ENCODE measurements at places on chromosomes 12 and 14.

DNA sequence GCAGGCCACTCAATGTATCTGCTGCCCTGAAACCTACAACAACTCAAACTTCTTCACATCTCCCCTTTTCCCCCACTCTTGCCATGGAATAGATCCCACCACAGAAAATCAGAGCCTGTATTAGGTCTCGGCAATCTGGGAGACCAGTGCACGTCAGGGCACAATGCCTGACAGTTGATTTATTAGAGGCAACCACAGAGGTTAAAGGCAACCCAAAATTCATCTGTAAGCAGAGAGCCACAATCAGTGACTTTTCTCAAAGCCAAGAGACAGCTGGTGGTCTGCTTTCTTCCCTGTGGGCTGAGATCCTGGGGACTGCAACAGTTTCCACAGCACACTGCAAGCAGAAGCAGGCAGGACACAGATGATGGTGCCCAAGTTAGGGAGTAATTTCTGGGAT is 169.0 kb upstream of the NTF3 start:
- no peak for DNase-seq

- no peak for DNase-seq
These were observed 42.3 kb upstream of the MDM1 start for GRCh38 chr12:68374307-68374982.

DNA sequence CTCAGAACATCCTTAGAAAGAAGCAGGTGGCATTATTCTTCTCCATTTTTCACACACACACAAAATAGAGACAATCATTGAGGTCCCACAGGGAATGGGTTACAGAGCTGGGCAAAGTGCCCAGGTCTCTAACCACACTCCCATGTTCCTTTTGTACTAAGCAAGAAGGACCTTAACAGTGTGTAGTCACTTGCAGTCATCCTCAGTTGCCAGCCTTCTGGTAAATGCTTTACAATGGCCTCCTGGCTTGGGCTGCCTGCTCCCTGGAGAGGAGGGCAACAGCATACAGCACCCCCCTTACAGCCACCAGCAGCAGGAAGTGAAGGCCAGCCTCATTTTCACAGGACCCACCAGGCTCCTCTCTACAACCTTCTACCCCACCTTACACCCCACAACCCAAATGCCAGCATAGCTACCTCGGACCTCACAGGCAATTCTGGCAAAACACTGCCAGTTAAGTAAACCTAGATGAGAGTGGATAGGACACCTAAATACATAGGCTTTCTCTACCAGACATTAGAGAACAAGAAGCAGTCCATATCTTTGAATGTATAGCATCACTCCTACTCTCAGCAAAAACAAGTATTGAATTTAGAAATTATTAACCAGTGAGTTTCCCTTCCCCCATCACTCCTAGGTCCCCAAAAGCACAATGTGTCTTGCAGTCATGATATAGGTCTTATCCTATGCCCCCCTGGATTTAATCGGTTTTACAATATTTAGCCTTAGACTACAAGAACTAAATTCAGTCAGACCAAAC is 88.1 kb downstream of the PPP2R5E start:
- DNase-seq, result no peak

GRCh38 chr12:13270817-13271216 is 74.3 kb downstream of the EMP1 start:
- DNase-seq, result no peak

- DNase-seq, result no peak
These were observed 1293.6 kb downstream of the AACS start for GRCh38 chr12:126358806-126359205.

Measured in suppressor macrophage (primary cell).